Thymus (tissue), 14 donors: ENCODE measurements at places on chromosomes 13 and 19.

GRCh38 chr19:27833031-27833430 lies 1379.9 kb downstream of the UQCRFS1 start:
- no peak for DNase-seq

DNA sequence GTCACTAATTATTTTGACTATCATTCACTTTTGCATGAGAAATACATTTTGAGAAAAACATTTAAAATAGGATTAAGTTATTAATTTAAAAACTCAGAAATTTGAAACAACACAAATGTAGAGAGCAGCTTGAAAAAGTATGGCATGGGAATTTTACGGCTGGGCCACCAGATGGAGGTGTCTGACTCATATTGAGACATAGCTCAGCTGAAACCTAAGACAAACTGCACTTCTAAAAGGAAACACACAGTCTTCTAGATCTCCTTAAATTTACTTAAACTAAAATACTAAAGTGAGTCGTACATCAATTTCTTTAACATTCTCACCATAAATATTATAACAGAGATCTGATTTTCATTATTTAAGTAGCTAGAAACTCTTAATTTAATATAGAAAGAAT lies 41.9 kb upstream of the POSTN start:
- no peak for DNase-seq

DNA sequence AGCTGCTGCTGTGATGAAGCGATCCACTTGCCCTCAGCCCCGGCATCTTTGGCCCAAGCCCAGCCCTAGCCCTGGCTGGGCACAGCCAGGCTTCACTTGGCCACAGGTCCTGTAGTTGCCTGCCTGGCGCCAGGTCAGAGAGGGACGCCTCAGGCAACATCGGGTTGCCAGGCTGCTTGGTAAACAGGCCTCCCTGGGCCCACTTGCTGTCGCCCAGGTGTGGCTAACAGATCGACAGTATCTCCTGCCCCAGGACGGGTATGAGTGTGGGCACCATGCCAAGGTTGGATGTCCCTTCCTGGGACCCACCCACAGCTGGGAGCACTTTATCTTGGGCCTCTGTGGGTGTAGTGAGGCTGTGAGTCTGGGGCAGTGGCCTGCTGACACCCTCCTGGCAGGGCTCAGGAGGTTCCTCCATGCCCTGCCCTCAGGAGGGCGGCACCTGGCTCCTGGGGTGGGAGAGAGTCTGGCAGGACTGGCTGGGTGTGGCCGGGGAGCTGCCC lies 27.8 kb downstream of the CARM1 start:
- DNase-seq = no peak

- no peak for DNase-seq
Measured at GRCh38 chr19:30233375-30233774, 138.8 kb upstream of the ZNF536 start.

DNA sequence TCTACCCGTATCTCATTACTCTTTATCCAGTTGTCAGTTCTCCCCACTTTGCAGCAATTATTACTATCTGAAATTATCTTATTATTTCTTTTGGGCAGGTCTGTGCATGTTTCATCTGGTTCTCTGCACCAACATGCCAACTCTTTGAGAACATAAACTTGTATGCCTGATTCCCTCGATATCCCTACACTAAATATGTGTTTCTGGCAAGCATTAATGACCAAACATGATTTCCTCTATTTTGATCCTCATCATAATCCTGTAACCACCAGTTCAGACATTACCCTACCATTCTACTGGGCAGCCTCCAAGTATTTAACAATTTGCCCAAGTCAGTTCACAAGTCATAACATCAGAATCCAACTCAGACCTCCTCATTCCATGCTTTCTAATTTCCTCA lies 426.1 kb downstream of the FOXO1 start:
- no peak for DNase-seq

DNA sequence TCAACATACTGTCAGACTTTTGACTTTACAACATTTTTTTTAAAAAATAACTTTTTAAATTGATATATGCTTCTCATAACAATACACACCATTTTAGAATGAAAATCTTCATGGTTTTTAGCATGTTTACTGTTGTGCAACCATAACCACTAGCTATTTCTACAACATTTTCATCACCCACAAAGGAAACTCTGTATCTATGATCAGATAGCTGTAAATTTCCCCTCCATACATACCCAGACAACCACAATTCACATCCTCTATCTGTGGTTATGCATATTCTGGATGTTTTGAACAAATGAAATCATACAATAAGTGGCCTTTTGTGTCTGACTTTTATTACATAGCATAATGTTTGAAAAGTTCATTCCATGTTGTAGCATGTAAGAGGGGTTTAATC lies 1666.0 kb downstream of the EFNB2 start:
- no peak for DNase-seq

- no peak for DNase-seq
Measured at GRCh38 chr13:44744880-44745633, 168.9 kb upstream of the TSC22D1 start.
